ENCODE measurements at places on chromosomes 1 and 21.

DNA sequence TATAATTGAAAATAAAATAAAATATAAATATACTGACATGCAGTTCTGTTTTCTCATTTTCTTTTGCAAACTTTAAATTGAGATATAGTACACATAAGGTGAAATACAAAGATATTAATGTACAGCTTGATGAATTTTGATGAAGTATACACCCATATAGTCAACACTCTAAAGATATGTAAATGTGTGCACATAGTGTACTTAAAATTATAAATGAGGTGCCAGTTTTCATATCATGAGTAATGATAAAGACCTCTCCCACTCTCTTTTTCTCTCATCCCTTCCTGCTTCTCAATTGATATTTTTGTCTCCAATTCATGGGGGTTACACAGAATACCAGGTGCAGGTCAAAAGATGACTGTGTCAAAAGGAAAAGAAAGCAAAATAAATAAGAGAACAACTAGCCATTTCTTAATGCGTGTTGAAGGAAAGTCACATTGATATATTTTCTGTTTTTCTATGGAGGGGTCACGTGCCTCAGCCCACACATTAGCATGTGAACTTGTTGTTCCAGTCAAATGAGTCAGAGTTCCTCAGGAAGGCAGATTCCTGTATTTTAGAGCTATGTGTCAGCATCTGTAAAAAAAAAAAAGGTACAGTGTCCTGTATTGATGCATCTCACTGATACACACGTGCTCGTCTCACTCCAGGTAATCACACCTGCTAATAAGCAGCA, 64.3 kb upstream of the HOOK1 start:
- no peak for DNase-seq

GRCh38 chr1:42825036-42825851, 8.0 kb upstream of the SVBP start:
- DNase-seq, result no peak

DNA sequence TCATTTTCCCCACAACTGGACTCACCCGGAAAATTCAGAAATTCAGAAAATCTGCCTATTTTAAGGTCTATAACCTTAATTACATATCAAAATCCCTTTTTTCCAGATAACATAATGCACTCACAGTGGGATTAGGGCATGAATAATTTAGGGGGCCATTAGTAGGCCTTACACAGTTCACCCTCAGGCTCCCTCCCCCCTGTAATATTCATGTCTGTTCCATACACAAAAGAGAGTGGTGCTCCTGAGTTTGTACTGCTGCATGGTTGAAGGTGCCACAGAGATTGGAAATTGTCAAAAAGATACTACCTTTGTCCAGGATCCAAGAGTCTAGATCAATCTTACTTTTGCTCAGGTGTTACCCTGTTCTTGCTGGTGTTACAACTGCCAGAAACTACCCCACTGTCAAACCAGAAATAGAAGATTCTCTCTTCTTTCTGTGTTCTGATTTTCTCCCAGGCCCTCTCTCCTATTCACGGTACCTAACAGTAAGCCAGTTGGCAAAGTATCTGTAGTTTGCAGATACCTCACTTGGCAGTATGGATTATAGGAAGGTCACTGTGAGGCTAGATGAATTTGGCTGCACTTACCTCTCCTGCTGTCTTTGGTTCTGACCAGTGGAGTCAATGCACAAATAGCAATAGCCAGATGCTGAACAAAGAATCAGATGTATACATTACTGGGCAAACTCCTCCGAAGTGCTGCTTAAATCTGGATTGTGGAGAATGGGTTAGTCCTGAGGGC, 53.2 kb downstream of the C1orf198 start:
- no peak for DNase-seq

DNA sequence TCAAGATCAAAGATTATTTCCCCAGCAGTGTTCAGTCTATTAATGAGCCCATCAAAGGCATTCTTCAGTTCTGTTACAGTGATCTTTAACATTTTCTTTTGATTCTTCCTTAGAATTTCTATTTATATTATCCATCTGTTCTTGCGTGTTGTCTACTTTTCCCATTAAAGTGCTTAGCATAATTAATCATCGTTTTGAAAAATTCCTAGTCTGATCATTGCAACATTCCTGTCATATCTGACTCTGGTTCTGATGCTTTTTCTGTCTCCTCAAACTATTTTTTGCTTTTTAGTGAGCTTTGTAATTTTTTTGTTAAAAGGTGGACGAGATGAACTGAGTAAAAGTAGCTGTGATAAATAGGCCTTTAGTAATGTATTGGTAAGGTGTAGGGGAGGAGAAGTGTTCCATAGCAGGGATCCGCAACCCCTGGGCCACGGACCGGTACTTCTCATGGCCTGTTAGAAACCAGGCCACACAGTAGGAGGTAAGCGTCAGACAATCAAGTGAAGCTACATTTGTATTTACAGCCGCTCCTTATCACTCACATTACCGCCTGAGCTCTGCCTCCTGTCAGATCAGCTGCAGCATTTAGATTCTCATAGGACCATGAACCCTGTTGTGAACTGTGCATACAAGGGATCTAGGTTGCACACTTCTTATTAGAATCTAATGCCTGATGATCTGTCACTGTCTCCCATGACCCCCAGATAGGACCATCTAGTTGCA, 163.3 kb downstream of the PIK3R3 start:
- DNase-seq, result no peak

DNA sequence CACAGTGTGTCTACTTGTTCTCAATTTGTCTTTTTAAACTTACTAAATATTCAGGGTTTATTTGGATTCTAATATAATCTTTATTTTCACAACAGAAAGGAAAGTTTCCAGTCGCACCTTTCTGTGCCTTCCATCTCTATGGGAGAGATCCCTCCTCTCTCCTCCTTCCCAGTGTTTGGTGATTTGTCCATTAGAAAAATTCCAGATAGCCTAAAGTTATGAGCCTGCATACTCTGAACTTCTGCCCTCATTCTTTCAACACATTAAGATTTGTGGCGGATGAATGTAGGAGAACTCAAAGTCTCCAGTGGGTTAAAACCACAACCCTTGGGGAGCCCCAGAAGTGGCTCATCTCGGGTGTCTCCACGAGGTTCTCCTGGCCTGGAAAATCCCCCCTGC, 3.6 kb downstream of the NHLH2 start:
- no peak for DNase-seq

DNA sequence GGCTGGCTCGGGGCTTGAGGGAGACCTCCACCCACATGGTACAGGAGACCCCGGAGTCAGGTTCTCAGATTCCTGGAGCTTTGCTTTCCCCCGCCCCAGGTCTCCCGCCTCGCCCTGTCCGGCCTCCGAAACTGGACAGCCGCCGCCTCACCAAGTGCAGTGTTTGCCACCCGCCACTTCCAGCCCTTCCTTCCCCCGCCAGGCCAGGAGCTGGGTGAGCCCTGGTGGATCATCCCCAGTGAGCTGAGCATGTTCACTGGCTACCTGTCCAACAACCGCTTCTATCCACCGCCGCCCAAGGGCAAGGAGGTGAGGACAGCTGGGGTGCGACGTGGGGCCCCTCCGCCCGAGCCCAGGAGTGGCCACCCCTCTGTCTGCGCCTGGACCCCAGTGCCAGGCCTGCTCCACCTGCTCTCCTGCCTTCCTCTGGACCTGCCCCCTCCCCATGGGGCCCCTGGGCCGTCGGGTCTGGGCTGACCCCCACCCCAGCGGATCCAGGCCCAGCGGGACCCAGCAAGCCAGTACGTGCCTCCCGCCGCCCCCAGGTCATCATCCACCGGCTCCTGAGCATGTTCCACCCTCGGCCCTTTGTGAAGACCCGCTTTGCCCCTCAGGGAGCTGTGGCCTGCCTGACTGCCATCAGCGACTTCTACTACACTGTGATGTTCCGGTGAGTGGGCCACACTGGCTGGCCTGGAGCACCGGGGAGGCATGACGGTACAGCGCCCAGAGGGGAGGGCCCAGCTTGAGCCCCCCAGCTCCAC, 8.7 kb downstream of the SELENON start:
- no peak for DNase-seq

DNA sequence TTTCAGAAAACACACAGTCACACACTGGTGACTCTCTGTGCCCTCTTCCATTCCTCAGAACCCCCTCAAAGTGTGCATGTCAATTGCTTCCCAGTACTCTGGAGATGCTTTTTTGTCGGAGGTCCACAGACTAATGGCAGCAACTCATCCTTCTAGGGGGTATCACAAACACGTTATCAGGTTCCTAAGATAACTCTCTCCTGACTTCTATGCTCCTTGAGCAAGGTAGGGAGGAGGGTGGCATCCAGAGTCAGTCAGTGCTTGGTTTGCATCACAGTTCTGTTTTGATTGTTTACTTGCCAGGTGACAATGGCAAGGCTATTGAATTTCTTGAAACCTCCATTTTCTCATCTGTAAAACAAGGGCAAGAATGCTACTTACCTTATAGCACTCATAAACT, 39.4 kb upstream of the DYNLT5 start:
- no peak for DNase-seq

DNA sequence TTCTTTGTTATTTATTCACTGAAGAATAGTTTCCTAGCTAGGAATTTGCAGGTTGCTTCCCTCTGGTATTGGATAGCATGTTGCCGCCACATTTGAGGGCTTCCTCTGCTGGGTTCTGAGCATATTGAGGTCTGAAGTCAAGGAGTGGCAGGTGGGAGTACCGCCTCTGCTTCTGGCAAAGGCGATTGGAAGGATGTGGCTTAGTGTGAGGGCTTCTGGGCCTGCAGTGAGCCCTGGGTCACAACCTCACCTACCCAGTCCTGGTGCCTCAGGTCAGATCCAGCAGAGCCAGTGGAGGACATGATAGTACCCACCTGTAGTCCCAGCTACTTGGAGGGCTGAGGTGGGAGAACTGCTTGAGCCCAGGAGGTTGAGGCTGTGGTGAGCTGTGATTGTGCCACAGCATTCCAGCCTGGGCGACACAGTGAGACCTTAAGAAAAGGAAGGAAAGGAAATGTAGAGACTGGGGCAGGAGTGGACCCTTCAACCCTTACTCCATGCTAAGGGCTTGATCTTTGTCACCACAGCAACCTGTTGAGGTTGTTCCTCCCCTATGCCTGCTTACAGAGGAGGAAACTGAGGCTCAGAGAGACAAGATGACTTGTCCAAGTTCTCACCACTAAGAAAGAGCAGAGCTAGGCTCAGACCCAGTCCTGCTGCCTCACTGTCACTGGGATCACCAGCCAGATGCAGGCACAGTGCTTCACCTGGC, 22.8 kb downstream of the A3GALT2 start:
- no peak for DNase-seq

DNA sequence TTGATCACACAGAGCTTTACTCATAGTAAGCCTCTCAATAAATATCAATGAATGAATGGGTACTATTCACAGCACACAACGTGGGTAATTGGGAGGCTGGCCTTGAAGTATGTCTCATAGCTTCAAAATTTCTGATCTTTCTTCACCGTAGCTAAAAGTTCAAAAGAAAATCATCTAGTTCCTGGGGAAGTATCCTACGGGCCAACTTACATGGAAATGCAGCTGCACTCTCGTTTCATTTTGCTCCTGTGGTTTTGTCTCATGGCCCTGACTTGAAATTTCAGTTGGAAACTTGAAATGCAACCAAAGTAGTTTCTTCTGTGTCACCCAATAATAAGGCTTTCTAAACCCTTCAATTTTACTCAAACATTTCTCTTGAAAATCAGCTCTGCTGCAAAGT, 76.1 kb upstream of the CNIH3 start:
- no peak for DNase-seq

GRCh38 chr1:199290186-199290585, 651.3 kb downstream of the PTPRC start:
- no peak for DNase-seq

- no peak for DNase-seq
Observed at GRCh38 chr1:14982029-14982428, 171.5 kb upstream of the TMEM51 start.

GRCh38 chr1:207918011-207918410, 7.1 kb upstream of the CD34 start:
- DNase-seq, result no peak

GRCh38 chr1:112431038-112431437, 35.0 kb downstream of the CTTNBP2NL start:
- no peak for DNase-seq

DNA sequence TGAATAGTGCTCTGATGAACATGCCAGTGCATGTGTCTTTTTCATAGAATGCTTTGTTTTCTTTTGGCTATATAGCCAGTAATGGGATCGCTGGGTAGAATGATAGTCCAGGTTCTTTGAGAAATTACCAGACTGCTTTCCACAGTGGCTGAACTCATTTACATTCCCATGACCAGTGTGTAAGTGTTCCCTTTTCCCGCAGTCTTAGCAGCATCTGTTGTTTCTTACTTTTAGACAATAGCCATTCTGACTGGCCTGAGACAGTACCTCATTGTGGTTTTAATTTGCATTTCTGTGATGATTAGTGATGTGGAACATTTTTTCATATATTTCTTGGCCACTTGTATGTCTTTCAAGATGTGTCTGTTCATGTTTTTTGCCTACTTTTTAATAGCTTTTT, 784.5 kb downstream of the USP25 start:
- no peak for DNase-seq

DNA sequence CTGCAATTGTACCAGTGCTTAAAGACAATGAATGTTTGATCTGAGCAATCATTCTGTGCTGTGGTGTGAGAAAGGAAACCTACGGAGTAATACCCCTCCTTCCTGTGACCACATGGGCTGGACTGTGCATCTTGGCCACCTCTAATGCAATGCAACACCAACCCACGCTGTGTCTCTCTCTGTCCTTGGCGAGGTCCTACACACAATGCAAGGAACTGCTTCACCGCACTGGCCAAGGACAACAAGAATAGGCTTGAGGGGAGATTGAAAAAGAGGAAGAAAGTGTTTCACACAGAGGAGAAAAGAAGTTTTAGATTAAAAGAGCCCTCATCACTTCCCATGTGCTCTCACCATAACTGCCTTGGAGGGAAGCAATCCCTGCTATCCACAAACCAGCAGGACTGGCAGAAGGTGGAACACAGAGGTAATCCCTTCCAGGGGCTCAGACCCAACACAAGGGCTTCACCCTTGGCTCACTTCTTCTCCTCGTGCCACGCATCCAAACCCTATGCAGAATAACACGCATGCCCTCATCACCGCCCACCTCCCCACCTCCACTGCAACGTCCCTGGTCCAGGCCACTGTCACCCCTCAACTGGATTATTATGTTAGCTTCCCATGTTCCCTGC, 112.5 kb upstream of the ERG start:
- DNase-seq, result no peak

- no peak for DNase-seq
Observed at GRCh38 chr1:181062836-181063428, 25.6 kb upstream of the IER5 start.

DNA sequence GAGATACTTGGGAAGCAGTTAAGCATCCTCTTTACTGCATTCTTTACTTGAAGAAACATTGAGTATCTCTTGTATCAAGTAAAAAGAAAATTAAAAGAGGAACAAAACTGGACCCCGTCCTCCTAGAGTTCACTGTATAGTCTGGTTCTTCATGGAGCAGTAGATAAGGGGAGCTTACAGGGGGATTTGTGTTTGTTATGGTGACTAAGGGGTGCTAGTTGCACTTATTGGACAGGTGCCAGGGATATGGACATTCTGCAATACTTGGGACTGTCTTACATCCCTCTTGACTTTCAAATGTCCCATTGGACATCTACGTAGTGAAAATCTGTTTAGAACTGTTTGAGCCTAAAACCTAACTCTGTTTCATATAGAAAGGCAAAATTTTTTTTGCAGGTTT, 67.2 kb downstream of the ALG14 start:
- DNase-seq, result no peak
